ENCODE measurements at places on chromosomes 2 and 18.
A peak's percentile ranks its signal among the peaks of the same experiment; 100 is the strongest.

GRCh38 chr2:61853086-61853846 lies 594 bp downstream of the FAM161A start:
- peak; percentile 67 for DNase-seq

GRCh38 chr2:54586062-54586461 lies 129.9 kb downstream of the SPTBN1 start:
- no peak for DNase-seq

GRCh38 chr2:234490271-234491091 lies 6.4 kb downstream of the ARL4C start:
- DNase-seq, result no peak

DNA sequence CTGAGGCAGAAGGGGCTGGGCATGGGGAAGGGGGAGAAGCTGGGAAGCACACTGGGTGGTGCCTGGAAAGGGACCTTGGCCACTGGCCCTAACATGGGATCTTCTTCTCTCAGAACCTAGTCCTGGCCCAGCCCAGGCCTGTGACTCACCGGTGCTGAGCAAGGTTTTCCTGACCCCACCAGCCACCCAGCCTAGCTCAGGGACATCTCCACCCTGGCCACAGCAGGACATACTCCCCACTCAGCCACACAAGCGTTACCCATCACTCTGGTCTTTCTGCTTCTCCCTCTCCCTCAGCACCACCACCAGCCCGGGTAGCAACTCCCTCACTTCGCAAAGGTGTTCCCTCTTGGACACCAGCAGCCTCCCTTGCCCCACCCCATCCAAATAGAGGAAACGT lies 22.8 kb downstream of the TNS1 start:
- no peak for DNase-seq

GRCh38 chr2:136107051-136108033 lies 10.6 kb downstream of the CXCR4 start:
- DNase-seq, result peak; percentile 71

DNA sequence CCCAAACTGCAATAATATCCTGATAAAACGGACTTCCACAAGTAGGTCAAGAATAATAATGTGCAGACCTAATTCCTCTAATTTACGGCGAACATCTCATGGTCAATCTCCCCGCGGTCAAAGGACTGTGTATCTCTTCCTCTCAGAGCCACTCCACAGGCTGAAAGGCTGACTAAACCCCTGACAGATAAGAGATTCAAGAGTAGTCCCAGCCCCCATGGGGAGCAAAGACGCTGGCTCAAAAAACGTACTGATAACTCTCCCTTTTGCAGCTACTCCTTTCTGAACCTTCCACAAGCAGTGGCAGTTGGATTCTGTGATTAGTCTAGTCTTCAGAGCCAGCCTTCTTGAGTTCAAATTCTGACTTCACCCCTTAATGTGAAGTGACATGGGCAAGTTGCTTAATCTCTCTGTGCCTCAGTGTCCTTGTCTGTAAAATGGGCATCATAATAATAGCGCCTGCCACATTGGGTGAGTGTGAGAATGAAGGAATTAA lies 19.7 kb upstream of the IL18R1 start:
- no peak for DNase-seq

DNA sequence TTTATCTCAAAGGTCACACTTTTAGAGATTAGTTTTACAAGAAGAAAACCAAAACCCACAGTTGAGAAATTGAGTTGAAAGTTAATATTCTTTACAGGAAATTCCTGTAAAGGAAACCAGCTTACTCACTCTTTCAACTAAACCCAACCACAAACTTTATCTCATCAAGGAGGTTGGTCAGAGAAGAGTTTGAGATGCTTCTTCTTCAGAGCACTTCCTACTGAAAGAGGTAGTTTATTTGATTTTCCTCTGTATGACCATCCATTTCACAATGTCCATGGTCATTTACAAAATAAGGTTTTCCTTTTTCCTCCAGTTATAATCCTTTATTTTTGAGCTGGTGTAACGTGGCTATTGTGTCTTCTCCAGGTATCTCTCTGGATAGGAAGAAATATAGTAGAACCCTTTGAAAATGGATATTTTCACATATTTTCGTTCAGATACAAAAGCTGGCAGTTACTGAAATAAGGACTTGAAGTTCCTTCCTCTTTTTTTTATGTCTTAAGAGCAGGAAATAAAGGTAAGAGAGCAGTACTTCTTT lies 4.5 kb upstream of the IL18RAP start:
- no peak for DNase-seq

DNA sequence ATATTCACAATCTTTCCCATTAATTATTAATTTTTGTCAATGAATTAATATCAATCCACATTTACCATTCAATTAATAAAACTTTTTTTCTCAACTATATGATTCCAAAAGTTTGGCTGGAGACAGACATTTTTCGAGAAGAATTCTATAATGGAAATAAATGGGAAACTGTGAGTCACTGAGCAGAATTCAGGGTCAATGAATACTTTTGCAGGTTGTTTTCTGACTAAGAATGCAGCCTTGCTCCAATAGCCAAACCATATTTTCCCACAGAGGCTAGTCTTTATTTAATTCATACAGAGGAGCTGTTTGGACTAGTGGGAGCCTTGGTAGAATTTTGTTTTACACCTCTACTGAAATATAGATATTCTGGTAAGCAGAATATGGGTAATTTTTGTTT lies 82.3 kb downstream of the ARHGAP28 start:
- no peak for DNase-seq

- no peak for DNase-seq
Measured at GRCh38 chr2:214856137-214856536, 46.7 kb upstream of the BARD1 start.

DNA sequence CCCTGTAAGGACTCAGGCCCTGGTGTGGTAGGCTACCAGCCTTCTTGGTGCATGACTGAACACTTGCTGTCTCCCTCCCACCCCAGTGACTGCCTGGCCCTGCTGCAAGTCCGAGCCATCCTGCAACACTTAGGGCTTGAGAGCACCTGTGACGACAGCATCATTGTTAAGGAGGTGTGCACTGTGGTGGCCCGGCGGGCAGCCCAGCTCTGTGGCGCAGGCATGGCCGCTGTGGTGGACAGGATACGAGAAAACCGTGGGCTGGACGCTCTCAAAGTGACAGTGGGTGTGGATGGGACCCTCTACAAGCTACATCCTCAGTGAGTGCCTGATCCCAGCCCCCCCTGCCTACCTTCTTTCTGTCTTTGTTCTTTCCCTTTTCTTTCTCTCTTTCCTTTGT lies 55.2 kb downstream of the HK2 start:
- DNase-seq, result no peak

DNA sequence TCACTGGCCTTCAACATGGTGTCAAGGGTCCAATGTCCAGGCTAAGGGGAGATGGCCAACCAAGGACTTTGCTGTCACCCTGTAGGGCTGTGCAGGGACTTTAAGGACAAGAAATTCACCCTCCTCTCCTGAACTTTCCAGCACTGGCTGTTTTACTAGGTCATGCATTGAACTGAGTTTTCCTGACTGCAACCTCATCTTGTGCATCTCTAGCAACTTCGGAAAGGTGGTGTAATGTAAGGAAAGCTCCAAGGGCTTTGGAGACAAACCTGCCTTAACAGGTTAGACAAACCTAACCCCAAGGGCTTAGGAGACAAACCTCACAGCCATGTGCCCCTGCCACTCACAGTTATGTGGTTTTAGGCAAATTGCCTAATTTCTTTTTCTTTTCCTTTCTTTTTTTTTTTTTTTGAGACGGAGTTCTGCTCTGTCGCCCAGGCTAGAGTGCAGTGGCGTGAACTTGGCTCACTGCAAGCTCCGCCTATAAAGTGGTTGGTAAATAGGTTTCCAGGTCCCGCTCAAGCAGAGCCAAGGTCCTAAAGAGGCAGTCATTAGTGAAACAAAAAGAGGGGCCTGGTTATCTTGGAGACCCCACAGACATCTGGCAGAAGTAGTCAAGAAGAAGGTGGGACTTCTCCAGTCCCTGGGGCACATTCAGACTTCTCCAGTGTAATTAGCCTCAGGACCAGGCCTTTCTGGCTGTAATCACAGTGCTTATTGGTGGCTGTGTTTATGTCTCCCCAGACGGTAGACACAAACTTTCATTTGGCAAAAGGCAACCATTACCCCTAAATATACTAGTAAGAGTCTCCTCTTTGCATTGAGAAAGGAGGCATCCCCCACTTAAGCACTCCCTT lies 37.6 kb upstream of the PMAIP1 start:
- DNase-seq, result peak; percentile 70

GRCh38 chr2:24877067-24877466 lies 43.0 kb downstream of the ADCY3 start:
- no peak for DNase-seq

GRCh38 chr2:62222674-62223073 lies 26.8 kb downstream of the B3GNT2 start:
- no peak for DNase-seq

DNA sequence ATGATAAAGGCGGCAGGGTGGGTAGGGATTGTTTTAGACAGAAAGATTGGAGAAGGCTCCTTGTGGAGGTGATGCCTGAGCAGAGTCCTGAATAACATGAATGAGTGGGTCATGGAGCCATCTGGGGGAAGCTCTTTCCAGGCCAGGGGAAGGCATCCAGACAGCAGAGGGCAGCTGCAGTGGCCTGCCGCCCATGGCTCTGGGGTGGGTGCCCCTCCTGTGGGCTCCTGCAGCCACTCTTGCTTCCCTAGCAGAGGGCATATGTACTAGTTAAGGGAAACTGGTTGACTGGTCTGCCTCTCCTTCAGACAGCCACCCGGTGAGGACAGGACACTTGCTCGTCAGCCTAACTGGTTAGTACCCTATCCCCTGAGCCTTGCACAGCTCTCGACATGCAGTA lies 46.5 kb upstream of the SLC1A4 start:
- DNase-seq, result no peak

- no peak for DNase-seq
Measured at GRCh38 chr2:184523732-184524131, 74.6 kb upstream of the ZNF804A start.

GRCh38 chr2:11022064-11022463 lies 110.3 kb downstream of the KCNF1 start:
- DNase-seq, result no peak

DNA sequence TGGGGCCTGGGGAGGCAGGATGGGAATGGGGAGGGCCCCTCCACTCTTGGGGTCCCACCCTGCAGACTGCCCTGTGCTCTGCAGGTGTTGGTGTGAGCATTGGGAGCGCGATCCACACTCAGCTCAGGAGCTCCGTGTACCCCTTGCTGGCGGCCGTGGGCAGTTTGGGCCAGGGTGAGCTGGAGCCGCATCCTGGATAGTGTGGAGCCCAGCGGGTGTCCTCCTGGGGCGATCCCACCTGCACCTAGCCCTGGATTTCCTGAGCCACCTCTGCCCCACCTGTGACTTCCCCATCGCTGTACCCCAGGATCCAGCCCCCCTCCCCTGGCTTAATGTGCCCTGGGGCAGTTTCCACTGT lies 2.6 kb downstream of the PROM2 start:
- DNase-seq, result no peak

DNA sequence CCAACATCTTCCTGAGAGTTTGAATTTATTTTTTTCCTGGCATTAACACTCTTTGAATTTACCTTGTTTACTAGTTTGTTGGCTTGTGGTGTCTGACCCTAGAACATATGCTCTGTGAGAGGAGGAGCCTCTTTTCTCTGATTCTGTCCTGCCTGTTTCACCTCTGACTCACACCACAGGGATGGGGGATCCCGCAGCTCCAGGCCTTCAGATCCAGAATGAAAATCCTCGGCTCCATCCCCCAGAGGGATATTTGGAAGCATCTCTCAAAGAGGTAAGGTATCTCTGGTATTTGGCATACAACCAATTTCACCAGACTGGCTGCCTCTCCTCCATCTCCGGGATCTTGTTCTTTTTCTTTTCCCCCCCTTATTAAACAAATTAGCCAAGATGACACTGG lies 104.7 kb downstream of the GPR39 start:
- DNase-seq, result no peak

Data from DMS79 treated with DMSO at 0.1 percent for 48 hours (cell line).